ENCODE measurements at places on chromosomes 7 and 10.

DNA sequence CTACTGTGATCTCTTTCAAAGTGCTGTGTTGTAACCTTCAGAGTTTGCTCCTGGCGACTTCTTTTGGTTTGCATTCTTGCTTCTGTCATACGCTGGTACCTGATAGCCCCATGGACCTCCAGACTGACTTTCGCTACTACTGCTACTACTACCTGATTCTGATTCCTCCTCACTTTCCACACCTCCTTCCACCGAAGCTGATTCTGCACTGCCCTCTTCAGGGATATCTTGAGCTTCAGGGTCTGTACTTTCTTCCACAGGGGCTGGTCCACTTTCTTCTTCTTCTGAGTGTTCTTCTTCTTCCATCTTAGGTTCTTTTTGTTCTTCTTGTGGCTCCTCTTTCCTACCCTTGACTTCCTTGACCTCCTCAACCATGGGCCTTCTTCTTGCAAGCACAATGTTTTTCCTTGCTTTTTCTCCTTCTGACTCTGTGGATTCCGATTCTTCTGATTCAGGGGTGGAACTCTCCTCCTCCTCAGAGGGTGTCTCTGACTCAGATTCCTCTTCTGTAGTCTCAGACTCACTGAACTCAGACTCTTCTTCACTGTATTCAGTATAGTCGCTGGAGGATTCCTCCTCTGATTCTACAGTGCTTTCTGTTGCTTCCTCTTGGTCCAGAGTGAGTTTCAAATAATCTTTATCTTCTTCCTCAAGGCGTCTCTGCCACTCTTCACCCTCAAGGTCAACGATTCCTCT, 992.2 kb downstream of the PCDH15 start:
- DNase-seq: no peak

DNA sequence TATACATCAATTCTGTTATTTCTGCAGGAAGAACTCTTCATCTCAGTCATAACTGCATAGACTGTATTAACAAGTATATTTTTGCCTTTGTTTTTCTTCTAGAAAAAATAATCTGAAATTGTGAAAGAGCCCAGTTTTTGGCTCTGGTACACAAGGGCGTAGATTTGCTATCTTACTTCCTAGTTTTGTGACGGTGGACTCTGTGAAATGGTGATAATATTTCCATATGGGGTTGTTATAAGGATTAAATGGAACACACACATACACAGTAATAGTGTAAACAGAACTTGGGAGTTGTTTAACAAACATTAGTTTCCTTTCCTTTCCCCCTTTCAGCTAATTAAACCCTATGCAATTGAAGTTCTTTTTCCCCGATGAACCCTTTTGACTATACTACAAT, 108.7 kb downstream of the MKLN1 start:
- DNase-seq: no peak

GRCh38 chr7:147509035-147509501, 1081.5 kb upstream of the C7orf33 start:
- DNase-seq: no peak

DNA sequence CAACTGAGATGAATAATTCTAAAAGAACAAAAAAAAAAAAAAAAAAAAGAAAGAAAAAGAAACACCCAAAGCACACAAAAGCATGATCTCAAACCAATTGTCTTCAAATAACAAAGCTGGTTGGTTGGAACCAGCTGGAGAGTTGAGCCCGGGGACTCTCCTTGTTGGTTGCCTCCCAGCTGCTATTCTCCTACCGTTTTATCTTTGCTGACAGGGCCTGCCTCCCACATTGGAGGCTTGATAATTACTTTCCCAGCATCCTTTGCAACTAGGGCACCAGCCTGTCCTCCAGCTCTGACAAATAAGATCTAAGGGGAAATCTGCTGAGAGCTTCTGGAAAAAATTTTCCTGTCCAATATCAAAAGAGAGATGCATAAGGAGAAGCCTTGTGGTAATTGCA, 6.8 kb downstream of the PON1 start:
- no peak for DNase-seq

DNA sequence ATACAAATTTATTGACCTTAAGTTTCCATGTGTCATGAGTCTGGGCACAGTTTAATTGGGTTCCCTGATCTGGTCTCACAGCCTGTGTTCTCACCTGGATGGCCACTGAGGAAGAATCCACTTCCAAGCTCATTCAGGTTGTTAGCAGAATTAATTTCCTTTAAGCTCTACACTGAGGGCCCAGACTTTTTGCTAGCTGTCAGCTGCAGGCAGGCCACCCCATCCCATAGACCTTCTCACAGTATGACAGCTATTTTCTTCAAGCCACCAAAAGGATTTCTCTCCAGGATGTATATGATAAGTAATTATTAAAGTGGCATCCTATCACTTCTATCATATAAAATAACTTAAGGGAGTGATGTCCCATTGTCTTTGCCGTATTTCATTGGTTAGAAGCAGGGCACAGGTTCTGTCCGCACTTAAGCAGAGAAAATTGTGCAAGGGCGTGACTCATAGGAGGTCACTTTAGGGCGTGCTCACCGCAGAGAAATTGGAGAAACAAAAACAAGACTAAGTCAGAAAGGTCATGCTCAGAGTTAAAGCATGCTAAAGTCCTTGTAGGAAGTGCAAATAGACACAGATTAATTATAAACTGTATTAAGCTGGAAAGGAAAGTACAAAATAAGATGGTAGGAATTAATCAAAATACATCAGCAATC, 109.9 kb downstream of the AHR start:
- no peak for DNase-seq

DNA sequence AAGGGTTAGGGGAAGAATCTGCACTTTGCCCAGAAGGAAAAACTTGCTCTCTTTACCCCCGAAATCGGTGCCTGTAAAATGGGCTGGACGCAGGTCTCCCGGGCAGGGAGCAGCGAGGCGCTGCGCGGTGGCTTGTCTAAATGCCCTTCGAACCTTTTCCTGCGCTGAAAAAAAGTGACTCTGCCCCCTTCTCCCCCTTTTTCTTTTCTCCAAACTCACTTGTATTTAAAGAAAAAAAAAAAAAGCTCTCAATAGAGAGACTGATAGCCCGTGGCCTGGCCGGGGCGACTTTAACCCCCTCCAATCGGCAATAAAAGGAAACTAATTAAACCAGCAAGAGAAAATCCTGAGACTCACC, 286 bp downstream of the SP8 start:
- DNase-seq: no peak

GRCh38 chr10:98354491-98354890, 60.5 kb downstream of the PYROXD2 start:
- no peak for DNase-seq

- no peak for DNase-seq
Observed at GRCh38 chr10:32340596-32341180, 6.3 kb downstream of the EPC1 start.

GRCh38 chr7:96700516-96700915, 9.1 kb downstream of the SEM1 start:
- no peak for DNase-seq

GRCh38 chr10:102066399-102067088, 1.4 kb downstream of the HPS6 start:
- DNase-seq: no peak

DNA sequence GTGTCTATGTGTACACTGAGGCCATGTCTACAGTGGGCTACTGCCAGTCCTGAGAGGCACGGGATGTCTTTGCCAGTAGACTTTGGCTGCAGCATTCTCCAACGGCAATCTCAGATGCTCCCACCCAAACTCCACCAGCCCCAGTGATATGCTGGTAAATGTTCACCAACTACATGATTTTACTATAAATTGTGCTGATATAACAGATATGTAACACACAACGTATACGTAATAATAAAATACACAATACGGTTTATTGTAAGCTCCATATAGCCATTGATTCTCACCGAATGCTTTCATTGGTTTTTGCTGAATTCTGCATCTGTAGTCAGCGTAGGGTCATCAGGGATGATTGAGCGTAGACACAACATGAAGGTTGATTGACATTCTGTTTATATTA, 47.3 kb upstream of the C7orf33 start:
- DNase-seq: no peak

DNA sequence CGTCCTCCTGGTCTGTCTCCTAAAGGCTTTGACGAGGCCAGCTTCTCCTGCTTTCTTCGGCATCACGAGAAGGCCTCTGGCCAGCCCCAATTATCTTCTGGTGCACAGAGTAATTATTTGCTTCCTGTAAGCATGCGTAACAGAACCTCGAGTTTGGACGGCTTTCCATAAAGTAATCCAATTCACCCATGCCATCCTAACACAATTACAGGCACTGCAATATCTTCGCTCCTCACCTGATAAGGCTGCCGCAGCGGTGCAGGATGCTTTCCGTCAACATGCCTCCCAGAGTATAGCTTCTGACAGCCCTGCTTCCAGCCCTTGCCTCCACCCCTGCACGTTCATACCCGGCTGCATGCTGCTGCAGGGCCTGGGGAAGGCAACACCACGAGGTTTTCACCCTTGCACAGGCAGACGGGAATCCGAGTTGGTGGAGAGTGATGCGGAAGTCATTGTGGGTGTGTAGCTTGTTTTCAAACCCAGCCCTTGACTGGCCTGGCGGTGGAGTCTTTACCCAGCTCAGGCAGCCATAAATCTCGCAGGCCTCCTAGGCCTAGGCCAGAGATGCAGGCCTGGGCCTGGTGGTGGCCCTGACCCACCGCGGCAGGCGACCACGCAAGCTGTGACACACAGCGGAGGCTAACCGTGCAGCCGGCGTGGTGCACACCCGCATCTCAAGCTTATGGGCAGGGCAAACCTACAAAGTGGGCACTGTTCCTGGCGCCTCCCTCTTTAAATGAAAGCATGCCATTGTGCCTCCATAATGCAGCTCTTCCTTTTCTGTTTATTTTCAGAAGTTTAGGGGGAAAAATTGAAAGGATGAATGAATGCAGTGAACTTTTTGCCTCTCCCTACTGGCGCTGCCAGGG, 12.7 kb downstream of the EBF3 start:
- DNase-seq: no peak

GRCh38 chr7:143210541-143210940, 11.3 kb upstream of the TAS2R40 start:
- no peak for DNase-seq

GRCh38 chr7:133288970-133289369, 36.1 kb downstream of the EXOC4 start:
- DNase-seq: no peak

DNA sequence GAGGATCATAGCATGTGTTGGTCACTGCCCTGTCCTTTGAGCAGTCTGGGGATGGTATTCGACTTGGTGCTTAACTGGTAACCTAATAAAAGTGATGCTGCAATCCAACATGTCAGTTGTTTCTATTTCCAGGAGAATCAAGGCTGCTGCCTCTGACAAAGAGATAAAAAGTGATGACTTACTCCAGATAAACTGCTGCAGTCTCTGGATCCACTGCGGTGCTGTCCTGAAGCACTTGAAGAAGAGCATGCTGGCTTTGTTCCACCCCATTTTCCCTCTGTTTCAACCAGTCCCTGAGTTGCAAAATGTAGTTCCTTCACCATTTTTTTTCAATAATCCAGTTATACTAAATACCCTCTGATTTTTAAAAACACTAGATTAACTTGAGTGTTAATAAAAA, 403.5 kb upstream of the ANKRD30A start:
- no peak for DNase-seq

GRCh38 chr7:134787720-134788119, 8.3 kb downstream of the CALD1 start:
- DNase-seq: no peak

- DNase-seq: no peak
Observed at GRCh38 chr10:20091698-20092097, 275.5 kb downstream of the PLXDC2 start.

- DNase-seq: no peak
Observed at GRCh38 chr10:71621231-71622153, 98.1 kb downstream of the C10orf105 start.

DNA sequence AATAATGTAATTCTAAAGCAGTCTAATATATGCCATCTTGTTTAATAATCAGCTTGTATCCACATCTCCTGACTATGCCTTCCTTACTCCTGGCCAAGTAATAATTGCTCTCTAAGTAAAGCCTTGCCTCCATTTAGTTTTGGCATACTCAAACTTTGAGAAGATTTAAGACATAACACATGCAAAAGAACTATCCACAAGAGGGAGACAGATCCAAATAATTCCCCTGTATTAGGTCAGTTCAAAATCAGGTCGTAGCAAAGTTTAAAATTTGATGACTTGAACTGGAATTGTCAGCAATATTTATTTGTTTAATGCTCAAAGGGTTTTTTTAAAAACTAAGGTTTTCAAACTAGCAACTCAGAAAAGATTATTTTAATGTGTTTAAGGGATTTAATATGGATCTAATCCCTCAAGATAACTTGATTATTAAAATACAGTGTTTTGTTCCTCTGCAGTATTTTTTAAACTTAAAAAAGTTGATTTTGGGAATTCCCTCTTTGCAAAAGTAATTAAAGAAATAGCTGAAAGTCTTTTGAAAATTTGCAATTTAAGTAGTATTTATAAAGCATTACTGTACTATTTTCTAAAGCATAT, 95.3 kb downstream of the HDAC9 start:
- DNase-seq: peak; percentile 51

DNA sequence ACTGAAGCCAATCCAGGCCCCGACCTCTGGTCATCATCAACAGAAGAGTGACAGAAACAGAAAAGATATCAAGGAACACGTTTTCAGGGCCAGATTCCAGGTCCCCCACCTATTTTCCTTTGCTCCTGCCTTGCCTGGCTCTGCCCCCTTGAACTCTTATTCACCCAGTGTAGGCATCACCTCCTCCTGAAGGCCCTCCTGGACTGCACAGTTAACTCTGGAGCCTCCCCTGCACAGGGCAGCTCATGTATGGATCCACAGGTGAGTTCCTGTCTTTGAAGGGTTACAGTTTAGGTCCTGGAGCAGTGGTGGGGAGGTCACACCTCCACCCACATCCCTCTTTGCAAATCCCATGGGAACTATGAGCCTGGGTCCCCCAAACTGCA, 163.3 kb upstream of the TNRC18 start:
- DNase-seq: no peak

DNA sequence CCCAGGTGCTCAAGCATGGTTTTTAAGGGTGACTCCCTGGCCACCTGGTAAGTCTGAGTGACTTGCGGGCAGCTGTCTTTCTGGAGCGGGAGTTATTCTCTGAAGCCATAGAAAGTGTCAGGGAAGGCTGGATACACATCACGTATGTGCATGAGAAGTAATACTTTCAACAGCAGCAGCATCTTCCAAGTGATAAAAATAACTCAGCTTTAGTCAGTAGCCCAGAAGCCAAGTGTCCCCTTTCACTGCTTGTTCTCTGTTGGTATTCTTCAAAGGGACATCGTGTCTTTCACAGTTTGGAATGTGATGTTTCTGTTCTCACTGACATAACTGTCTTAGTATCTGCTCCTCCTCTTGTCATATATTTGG, 97.6 kb downstream of the KIAA1217 start:
- no peak for DNase-seq

DNA sequence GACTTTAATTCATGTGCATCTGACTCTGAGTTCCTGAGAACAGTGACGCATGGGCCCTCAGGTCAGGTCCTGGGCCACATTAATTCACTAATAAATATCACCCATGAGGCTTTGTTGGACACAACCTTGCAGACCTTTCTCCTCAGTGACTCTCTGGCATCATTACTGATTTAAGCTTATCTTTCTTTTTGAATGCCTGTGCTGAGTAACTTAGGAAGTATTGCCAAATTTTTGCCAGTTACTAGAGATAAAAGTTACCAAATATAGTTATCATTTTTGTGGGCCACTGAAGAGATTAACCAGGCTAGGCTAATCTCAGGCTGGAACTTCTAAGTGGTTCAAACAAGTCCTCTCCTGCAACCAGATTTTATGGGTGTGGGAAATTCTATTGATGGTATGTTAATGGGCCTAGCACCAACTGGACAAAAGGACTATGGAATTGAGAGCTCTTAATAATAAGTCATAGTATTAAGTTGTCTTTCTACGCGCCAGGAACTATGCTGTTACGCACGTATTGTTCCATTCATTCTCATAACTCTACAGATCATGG, 28.8 kb upstream of the PRTFDC1 start:
- DNase-seq: no peak
